ENCODE measurements at places on chromosomes 6 and 20.

GRCh38 chr6:51598171-51598570 is 489.2 kb downstream of the PKHD1 start:
- no peak for DNase-seq

GRCh38 chr20:64047968-64048401 is 1.5 kb downstream of the SOX18 start:
- DNase-seq: no peak

- no peak for DNase-seq
Measured at GRCh38 chr6:28134015-28134414, 7.7 kb upstream of the ZKSCAN8 start.

DNA sequence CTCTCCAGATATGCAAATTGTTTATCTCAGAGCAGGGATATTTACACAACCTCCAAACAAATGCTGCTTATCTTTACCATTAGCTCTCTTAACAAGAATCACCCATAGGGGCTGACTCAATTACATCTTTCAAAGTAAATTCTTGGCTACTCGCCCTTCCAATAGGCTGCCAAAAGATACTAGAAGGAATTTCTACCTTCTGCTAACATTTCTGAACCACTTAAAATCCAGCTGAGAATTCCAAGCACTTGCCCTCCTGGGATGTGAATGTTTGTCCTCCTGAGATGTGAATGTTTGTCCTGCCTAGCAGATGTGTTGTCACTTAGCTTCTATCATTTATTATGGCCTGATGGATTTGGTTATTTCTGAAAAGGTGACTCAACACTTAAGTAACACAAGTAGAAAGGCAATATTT is 388.0 kb downstream of the GJA1 start:
- no peak for DNase-seq

DNA sequence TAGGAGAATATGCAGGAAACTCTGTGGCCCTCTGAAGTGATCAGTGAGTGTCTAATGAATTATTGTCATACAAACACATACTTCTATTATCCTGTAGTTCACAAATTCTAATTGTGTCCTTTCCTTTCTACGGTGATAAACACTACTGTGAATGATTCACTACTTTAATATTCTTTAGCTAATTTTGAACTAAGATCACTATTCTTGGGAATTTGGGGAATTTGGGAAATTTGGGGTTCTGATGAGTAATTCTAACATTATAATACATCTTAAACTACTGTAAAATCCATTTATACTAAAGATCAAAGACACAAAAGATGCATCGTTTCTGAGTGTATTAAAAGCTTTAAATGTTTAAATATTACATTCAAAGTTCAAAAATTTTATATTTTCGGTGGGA is 1287.2 kb upstream of the CITED2 start:
- no peak for DNase-seq

DNA sequence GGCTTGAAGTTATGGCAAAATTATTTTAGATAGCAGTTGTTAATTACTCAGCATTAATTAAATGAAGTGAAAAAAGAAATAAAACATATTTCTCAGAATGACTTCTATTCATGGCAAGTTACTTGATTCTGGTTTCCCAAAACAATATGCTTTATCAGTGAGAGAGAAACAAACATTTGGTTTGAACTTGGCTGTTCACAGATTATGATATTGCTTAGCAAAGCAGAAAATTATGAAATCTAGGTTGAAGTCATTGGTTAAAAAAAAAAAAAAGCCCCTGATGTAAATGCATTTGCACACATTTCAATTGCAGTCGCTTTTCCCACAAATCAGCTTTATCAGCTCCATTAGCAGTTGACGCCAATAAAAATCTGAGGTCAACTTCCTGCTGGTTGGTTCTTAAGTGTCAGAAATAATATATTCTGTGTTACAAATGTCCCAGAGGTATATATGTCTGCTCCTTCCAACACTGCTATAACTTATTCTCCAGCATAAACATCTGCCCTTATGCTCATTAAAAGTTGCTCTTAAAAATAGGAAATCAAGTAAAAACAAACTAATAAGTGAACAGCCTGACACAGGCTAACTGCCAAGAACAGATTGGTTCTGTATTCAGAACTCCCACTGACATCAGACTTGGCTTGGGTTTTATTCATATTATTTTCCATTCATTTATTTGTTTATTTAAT is 275.4 kb downstream of the PHF3 start:
- DNase-seq: no peak

GRCh38 chr6:49526598-49526997 is 23.9 kb upstream of the C6orf141 start:
- no peak for DNase-seq

- no peak for DNase-seq
Measured at GRCh38 chr6:127585123-127585522, 8.1 kb downstream of the C6orf58 start.

DNA sequence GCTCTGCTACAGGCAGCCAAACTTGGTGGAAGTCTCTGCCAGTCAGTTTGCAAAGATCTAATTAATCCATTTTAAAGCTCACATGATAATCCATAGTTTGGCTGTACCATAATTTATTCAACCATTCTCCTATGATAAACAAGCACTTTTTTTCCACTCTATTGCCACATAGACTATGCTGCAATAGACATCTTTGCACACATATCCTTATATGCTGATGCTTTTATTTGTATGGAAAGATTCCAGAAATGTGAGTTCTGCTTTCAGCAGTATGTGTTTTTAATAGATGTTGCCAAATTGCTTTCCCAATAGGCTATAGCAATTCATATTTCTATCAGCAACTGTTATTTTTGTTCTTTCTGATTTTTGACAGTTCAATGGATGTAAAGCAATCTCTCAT is 628.0 kb downstream of the KIF16B start:
- no peak for DNase-seq

DNA sequence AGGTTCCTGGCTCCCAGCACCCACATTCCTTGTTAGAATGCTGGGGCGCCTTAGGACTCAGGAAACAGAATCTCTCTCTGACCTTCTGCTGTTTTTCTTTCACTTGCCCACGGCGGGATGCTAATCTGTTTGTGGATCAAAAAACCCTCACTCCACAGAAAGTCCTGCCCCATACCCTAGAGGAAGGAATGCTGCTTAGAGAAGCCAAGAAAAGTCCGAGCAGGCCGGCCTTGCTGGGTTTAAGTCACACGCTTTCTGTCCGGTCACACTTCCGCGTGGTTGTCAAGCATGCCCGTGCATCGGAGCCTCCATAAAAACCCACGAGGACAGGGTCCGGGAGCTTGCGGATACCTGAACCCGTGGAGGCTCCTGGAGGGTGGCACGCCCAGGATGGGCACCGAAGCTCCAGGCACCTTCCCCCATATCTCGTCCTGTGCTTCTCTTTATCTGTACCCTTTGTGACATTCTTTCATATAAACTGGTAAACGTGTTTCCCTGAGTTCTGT is 223.1 kb downstream of the NRN1 start:
- DNase-seq: no peak

GRCh38 chr6:141426400-141426980 is 706.2 kb upstream of the GJE1 start:
- no peak for DNase-seq

GRCh38 chr6:141914646-141915045 is 218.1 kb upstream of the GJE1 start:
- DNase-seq: no peak

DNA sequence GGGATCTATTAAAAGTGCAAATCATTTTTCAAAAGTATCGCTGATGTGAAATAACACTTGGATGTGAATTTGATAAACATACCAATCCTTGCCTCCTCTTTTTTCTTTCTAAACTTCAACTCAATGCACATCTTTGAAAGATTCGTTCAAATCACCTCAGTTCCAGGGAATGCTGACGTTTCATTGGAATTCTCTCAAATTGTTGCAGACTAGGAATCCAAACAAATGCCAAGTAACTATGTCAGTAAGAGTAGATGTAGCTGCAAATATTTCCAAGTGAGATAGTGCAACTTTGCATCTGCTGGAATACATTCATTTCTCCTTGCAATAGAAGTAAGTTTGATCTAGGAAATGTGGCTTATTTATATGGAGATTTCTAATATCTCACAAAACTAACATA is 220.7 kb downstream of the FUT9 start:
- DNase-seq: no peak

- no peak for DNase-seq
Measured at GRCh38 chr20:848193-848592, 14.7 kb downstream of the FAM110A start.

GRCh38 chr6:6676910-6677441 is 88.5 kb downstream of the LY86 start:
- DNase-seq: peak; percentile 91

GRCh38 chr6:39342692-39343395 is 20.3 kb upstream of the KCNK16 start:
- DNase-seq: no peak

DNA sequence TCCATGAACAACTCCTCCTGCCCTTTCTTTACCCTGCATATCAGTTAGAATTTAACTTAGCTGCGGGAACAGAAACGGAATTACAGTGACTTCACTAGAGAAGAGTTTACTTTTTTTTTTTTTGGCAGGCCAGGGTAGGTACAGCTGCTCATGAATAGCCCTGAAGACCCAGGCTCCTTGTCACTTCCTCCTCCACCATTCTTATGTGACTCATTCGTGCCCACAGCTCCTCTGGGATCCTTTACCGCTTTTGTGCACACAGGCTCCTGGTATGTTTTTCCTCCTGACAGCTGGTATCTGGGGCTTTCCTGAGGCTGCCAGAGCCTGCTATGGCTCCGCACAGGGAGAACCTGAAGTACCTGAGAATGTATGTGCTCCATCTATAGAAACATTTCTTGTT is 3.9 kb upstream of the KCNS1 start:
- DNase-seq: no peak

GRCh38 chr6:162332365-162332764 is 395.2 kb downstream of the PRKN start:
- DNase-seq: no peak

DNA sequence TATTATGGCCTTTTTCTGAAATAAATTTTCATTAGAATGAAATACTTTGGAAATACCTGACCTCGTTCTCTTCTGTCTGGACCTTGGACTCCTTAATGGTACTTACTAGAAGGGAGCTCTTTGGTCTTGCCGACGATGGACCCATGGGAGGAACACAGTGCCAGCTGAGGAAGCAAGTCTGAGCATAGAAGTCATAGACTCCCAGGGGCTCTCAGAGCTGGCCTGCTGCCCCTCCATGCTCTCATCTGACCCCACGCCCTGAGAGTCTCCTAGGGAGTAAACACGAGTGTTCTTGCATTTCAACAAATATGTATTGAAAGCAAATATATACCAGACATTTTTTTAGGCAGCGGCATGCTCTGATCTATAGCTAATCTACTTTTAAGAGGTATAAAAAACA is 87.8 kb downstream of the PLEKHG1 start:
- DNase-seq: no peak

DNA sequence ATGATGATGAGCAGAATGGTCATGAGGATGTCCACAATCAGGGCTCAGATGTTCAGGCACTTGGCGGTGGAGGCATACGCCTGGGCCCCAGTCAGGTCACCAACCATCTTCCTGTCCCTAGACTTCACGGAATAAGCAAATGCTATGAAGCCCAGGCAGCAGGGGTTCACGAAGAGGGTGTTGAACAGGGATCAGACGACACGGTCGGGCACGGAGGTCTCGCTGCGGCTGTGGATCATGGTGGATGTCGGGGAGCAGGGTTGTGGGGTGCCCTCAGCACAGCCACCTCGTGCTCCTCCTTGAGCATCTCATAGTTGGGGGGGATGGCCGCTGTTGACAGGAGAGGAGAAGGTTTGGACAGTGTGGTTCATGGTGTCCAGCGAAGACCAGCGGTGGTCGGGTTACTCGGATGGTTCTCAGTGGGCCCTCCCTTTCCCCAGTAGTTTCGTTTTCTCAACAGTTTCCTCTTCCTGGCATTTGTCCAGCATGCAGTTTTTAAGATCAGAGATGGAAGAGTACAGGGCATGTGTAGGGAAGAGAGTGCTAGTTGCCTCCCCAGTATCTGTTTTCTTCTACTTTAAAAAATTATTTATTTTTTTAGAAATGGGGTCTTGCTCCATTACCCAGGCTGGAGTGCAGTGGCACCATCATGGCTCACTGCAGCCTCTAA is 20.3 kb upstream of the SPDEF start:
- DNase-seq: no peak

- no peak for DNase-seq
Measured at GRCh38 chr6:701700-702479, 9.0 kb upstream of the EXOC2 start.

- DNase-seq: peak; percentile 88
Measured at GRCh38 chr6:37239950-37240713, 17.4 kb upstream of the TBC1D22B start.

- no peak for DNase-seq
Measured at GRCh38 chr6:15401769-15402250, 155.9 kb downstream of the JARID2 start.

- no peak for DNase-seq
Measured at GRCh38 chr6:121612927-121613326, 177.5 kb downstream of the GJA1 start.

GRCh38 chr6:161439093-161439492 is 165.2 kb upstream of the AGPAT4 start:
- DNase-seq: no peak

DNA sequence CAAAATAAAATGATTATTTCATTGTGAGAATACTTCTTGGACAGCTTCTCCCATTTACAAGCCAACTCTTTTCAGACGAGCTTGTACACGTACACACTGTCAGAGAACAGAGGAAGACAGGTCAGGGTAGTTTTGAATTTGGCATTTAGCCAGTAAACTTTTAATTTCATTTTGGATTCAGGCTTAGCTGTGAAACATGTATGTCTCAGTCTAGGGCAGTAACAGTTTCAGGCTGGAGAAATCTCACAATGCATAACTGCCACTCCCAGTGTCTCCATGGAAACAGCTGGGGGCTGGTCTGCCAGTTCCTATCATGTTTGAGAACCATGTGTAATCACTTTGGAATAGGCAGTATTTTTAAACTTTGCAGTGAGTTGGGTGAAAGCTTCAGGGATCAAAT is 22.0 kb upstream of the QKI start:
- DNase-seq: no peak

DNA sequence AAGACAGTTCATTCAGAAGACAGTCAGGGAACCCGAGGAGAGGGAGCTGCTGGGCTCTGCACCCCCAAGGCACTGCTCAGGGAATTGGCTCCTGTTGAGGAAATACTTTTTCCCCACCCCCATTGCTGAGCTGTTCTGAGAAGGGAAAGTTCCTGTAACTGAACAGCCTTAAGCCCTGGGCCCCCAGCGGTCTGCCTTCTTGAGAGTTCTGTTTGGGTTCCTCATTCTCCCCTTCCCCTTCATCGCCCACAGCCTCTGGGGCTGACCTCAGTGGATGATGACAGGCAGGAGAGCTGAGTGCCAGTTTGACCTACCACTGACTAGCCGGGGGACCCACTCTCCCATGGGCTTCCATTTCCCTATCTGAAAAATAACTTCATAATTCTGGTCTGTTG is 10.7 kb downstream of the HCK start:
- peak; percentile 30 for DNase-seq

DNA sequence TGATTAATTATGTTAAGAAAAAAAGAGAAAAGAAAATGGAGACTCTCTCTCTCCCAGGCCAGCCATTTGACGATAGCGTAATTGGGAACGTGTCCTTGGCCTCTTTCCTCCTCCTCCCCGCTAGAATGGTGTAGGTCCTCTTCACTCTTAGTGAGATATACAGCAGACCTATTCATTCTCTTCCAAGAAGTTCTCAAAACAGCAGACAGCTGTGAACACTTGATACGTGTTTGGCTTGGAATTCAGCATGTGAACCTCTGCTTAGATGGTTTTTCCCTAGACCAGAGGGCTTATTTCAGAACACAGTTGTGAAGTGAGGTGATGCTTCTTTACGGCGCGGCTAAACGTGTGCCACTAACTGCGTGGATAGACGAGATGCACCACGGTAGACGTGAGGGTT is 32.6 kb upstream of the TULP4 start:
- no peak for DNase-seq

GRCh38 chr20:63102721-63103375 is 96.1 kb upstream of the BHLHE23 start:
- DNase-seq: peak; percentile 74

- no peak for DNase-seq
Measured at GRCh38 chr20:10469056-10469455, 34.0 kb downstream of the SLX4IP start.

Measured in stimulated activated CD8-positive, alpha-beta memory T cell treated with anti-CD3 and anti-CD28 coated beads, Interleukin-4, amount 100 ng/mL, for 48 hours (primary cell).